Stimulated activated CD4-positive, alpha-beta T cell treated with anti-CD3 and anti-CD28 coated beads, Interleukin-15, amount 100 ng/mL, for 1 hour (primary cell): ENCODE measurements at places on chromosomes 6 and 20.

GRCh38 chr20:20413810-20414281 lies 45.9 kb downstream of the INSM1 start:
- no peak for DNase-seq

DNA sequence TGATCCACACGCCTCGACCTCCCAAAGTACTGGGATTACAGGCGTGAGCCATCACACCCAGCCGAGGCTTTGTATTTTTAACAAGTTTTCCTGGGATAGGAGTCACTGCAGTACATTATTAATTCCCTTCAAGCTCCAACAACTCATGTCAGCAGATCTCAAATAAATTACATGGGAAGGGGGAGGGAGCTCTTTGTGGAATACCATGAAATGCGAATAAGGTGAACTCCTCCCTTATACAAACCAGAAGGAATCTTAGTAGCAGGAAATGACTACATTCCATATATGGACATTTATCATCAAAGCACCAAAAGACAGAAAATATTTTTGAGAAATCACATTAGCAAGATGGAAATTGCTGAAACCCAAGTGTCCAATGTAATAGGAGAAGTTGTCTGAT lies 2.9 kb downstream of the GSS start:
- no peak for DNase-seq

DNA sequence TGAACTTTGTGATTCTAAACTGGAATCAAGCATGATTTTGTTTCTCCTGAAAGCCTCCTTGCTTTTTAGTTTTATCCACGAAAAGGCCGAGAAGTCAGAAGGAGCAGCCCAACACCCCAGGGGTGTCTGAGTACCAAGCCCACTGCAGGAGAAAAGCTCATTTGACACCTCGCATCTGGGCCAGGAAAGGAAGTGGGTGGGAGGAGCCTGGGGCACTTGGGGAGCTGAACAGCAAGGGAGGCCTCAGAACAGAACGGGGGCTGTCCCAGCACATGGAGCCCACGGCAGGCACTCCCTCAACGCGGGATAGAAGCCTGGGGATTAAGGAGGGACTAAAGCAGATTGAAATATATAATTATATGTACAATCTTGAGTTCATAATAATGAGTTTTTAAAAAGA lies 6.6 kb downstream of the KIF25 start:
- no peak for DNase-seq

GRCh38 chr6:134822920-134823709 lies 126.8 kb downstream of the ALDH8A1 start:
- no peak for DNase-seq
